Central memory CD8-positive, alpha-beta T cell (primary cell): ENCODE measurements at places on chromosomes 5 and 9.
A peak's percentile ranks its signal among the peaks of the same experiment; 100 is the strongest.

DNA sequence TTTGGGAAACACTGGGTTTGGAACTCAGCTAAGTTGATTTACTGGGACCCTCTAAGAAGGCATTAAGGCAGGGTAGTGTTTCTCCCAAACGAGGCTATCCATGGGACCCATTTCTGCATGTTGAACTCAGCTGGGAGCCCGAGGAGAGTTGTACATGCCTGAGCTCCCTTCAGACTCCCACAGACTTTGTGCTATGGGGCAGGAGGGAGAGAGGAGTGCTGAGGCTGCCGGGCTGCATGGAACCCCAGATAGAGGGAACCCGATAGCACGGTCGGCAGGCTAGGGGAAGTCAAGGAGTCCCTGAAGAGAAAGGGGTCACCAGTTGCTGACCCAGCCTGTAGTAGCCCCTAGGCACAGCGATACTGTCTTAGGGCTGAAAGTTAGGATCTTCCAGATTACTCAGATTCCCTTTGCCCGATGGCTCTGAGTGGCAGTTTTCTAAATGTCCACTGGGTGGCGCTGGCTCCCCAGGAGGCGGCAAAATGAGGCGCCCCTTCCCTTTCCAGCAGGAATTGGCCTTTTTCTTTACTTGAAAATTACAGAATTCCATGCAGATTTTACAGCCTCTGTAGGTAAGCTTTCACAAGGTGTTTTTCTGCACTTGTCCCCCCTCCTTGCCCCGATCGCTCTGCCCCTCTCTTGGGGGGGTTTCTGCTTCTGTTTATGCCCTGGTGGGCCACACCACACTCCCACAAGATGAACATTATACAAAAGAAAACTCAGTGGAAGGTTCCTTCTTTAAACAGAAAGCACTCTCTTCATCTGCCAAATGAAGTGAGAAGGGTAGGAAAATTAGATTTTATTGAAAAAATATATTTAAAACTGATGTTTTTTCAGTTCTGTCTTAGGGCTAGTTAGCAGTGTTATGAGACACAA lies 17.8 kb downstream of the NANS start:
- peak; percentile 57 for DNase-seq

- DNase-seq = no peak
Observed at GRCh38 chr9:101991926-101992325, 253.5 kb upstream of the GRIN3A start.

GRCh38 chr5:142343531-142343930 lies 18.7 kb upstream of the SPRY4 start:
- DNase-seq = no peak

DNA sequence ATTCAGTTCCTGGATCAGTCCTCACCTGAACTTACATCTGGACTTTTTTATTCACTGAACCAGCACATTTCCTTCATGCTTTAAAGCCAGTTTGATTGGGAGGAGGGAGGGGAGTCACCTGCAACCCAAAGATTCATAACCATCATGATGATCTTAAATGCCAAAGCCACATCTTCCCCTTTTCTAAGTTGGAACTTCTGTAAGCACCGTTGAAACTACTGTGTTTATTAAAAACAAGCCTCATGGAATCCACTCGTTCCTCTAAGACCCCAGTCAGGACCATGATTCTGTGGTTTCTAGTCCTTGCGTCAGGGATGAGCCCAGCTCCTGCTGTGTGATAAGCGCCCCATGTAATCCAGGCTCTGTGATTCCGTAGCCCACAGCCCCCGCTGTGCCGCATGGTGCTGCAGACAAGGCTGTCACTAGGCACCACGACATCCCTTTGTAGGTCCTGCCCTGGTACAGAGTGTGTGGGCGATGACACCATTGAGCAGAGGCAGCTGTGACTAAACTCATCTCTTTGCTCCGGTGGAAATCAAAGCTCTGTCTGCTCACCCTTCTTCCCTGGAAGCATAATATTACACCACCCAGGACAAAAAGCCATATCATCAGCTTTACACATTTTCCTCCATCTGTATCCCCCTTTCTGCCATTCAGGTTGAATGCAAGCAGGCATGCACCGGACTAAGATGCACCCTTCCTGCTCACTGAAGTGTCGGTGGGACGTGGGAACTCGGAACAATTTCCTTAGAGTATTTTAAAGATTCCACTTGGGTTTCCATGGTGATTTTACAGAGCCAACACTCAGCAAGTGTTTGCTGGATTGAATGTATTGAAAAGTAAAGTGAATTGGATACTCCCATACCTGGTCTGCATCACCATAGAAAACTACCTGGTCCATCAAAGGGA lies 132.0 kb upstream of the FSTL4 start:
- DNase-seq = no peak

GRCh38 chr5:62124266-62124665 lies 181.7 kb upstream of the KIF2A start:
- DNase-seq = no peak

- DNase-seq = no peak
Observed at GRCh38 chr5:134090522-134090921, 24.0 kb upstream of the TCF7 start.

GRCh38 chr5:170120576-170120975 lies 14.9 kb downstream of the FOXI1 start:
- DNase-seq = no peak

- no peak for DNase-seq
Observed at GRCh38 chr5:80885396-80886000, 74.7 kb upstream of the RASGRF2 start.

DNA sequence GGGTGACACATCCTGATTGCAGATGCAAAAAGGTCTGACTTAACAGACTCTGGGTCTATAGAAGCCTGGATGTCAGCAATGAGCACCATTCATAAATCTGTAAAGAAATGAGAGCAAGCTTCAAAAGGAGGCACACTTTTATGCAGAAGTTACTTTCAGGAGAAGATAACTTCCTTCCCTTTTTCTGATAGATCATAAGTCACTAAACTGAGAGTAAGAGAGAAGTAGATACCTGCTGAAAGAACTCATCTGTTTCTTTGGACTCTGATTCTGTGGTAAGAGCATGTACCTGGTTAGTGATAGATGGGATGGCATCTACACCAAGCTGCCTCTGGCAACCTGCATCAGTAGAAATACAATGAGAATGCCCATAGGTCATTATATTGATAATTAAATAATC lies 525.6 kb downstream of the CETN3 start:
- DNase-seq = no peak

GRCh38 chr5:139745800-139746690 lies 49.6 kb upstream of the PSD2 start:
- no peak for DNase-seq

DNA sequence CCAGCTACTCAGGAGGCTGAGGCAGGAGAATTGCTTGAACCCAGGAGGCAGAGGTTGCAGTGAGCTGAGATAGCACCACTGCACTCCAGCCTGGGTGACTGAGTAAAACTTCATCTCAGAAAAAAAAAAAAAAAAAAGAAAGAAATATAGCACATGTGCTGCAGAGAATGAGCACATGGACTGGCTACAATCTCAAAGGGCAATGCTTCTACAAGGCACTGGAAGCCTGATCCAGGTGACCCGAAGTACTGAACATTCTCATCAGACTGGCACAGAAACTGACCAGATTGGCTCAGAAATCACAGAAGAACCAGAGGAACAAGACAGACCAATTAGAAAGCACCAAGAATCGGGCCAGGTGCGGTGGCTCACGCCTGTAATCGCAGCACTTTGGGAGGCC lies 4.8 kb downstream of the DYNC2I2 start:
- no peak for DNase-seq

GRCh38 chr5:180101451-180102105 lies 30.0 kb upstream of the RNF130 start:
- no peak for DNase-seq

DNA sequence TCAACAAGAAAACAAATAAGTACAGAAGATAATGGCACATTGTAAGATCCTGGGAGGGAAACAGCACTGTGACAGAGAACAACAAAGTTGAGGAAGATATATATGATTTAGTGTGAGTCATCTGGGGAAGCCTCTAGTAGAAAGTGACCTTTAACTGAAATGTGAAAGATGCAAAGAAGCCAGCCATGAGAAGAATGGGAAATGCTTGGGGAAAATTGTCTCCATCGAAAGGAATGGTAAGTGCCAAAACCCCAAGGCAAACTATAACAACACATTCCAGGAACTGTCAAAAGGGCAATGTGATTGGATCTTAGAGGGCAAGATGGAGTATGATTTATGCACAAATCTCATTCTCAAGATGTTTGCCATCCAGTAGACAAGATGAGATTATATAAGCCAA lies 537.8 kb upstream of the BRINP1 start:
- no peak for DNase-seq

- no peak for DNase-seq
Observed at GRCh38 chr5:158385982-158386381, 527.0 kb upstream of the CLINT1 start.

- DNase-seq = no peak
Observed at GRCh38 chr5:124692324-124692723, 54.1 kb downstream of the ZNF608 start.

DNA sequence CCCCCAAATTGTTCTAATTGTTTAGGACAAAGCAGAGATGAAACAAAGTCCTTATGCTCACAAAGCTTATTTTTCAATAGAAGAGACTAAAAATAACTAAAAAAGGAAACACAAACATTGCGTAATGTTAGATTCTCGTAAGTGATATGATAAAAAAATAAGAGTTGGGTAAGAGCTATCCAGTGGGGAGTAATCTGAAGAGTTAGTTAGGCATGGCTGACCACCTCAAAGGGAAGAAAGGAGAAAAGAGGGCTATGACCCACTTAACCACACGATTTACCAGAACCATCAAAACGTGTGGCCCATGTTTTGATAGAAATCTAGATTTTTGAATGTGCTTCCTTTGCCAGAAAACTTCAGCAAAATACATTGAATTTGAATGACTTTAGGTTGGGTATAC lies 1296.8 kb upstream of the NUDT12 start:
- DNase-seq = no peak

DNA sequence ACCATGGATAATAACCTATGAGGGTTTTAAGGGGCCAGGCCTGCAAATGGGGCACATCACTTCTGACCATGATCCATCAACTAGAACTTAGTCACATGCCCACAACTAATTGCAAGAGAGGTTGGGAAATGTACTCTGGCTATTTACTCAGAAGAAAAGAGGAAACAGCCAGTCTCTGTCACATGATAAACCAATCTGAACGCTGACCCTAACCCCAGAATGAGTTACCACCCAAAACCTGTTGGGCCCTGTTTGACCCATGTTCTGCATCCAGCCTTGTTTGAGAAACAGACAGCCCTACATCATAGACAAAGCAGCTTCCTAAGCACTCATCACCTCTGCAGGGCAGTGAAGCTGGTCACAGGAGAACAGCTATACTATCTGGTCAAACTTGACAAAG lies 5.8 kb downstream of the MACROH2A1 start:
- DNase-seq = no peak

- DNase-seq = no peak
Observed at GRCh38 chr9:5805478-5805877, 27.4 kb downstream of the ERMP1 start.

DNA sequence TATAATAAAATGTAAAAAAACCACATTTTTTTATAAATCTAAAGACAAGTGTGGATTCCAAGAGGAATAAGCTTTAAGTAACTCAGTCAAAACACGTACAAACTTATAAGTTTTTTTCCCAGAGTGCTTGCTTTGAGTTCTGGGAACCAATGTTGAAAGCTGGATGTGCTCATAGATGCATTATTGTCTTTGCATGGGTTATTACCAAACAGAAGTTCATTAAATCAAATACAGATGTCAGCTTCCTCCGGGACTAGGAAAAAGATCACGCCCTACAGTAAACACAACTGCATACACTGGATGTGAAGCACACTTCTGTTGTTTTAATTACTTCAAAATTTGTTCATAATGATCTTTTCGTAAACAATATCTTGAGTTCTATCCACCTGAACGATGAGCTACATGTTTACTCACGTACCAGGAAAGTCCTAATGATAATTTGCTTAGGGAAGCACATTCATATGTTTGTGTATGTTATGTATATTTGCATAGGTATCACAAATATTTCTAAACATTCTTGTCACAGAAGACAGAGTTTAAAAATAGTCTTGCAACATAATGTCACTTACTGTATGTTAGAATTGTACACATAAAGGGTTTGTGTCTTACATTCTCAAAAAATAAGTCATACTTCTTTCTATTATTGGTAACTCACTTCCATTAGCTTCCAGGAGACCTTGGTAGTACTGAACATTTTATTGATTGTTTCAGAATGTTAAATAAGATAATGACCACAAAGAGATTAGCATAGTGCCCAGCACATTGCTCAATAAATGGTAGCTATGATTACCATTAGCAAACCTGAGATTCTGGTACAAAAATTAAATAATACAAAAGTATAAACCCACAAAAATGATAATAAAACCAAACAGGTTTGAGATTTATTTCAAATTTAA lies 427.4 kb downstream of the CETN3 start:
- no peak for DNase-seq

DNA sequence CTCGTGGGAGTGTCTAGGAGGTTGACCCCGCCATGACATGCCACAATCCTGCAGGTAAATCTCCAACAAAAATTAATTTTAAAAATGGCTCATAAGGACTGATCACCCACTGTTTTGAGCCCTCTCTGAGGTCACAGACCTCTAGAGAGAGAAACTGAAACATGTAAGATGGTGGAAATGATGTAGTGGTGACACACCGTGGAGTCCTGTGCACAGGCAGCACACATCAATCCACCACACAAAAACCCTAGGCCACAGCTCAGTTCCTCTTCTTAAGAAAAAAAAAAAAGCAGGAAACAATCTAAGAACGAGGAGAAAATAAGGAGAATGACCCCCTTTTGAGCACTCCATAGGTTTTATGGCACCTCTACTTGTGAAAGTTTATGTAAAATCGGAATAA lies 93.8 kb upstream of the FAM120A start:
- no peak for DNase-seq

DNA sequence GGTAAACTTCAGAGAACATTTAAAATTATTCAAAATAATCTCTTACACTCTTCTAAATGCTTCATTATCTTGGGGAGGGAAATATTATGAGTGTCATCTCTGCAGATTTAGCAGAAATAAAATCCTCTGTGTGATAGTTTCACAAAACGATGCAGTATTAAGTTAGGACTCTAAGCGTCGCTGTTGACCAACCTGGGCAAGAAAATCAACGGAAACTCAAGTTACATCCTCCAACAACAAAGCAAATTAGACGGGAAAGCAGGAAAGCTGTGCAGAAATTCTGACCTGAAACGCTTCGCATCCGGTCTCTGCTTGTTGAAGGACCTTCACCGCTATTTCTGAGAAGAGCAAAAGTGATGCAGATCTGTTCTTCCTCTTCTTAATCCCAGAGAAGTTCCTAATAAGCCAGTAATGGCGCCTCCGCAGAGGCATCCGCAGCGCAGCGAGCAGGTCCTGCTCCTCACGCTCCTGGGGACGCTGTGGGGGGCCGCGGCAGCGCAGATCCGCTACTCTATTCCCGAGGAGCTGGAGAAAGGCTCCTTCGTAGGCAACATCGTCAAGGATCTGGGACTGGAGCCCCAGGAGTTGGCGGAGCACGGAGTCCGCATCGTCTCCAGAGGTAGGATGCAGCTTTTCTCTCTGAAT lies at the start of gene PCDHGA6:
Gene PCDHGA6 (plus strand): TSS at position 219 of the 645 bp plus-strand sequence. CDS start 193 bp downstream, at position 412.
- no peak for DNase-seq
